ENCODE measurements at places on chromosomes 5 and 9.
A peak's percentile ranks its signal among the peaks of the same experiment; 100 is the strongest.

GRCh38 chr5:75551471-75551870 is 39.8 kb downstream of the POLK start:
- no peak for DNase-seq

GRCh38 chr5:150061538-150061995 is 24.8 kb downstream of the CSF1R start:
- DNase-seq = no peak

DNA sequence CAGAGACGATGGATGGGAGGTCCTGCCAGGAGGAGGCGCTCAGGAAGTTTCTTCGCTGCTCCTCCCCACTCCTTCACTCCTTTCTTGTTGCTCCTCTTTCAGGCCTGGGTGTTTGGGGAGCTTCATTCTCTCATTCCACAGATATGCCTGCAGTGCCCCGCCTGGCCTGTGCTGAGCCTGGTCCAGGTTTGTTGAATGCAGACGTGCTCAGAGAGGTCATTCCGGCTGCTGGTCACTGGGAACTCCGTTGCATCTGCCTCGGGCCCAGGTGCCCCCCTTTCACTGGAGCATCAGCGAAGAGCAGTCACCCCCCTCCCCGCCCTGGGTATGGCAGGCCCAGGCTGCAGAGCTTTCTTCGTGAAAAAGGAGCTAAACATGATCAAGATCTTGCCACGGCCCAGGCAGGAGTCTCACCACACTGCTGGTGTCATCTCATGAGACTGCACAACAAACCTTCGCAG is 15.5 kb downstream of the SURF6 start:
- peak; percentile 39 for DNase-seq

DNA sequence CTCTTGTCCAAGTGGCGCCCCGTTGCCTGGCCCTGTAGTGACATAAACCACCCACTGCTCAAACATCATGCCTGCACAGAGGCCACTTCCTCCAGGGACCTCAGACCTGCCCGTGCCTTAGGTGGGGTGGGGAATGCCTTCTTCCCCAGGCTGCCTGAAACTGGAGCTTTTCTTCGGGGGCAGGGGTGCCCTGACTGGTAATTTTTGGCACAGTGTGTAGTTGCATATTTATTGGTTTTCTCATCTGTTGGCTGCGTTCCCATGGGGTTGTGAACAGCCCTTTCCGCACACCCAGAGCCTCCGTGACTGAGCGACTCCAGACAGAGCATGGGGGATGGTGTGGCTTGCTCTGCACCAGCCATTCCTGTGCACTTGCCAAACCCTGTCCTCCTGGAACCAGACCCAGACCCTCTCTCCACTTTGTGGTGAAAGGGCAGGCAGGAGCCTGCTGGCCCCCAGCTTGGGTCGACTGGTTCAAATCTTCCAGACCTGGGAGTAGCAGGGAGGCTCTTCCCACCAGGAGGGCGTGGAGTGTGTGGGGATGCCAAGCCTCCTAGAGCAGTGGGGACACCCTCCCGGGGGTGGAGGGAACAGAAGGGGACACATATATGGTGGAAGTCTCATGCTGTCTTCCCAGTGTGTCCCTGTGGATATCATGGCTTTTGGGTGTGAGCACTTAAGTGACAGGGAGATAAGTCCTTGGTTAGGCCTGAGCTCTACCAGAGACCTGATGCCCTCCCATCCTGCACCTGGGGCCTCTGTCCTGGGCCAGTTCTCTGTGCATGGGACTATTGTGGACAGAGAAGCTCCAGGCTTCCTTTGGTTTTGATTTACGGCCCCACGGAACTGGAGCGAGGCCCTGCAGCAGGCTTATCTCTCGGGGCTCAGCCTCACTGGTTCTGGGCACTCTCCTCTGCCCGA is 39.6 kb downstream of the WNK2 start:
- DNase-seq = peak; percentile 45

DNA sequence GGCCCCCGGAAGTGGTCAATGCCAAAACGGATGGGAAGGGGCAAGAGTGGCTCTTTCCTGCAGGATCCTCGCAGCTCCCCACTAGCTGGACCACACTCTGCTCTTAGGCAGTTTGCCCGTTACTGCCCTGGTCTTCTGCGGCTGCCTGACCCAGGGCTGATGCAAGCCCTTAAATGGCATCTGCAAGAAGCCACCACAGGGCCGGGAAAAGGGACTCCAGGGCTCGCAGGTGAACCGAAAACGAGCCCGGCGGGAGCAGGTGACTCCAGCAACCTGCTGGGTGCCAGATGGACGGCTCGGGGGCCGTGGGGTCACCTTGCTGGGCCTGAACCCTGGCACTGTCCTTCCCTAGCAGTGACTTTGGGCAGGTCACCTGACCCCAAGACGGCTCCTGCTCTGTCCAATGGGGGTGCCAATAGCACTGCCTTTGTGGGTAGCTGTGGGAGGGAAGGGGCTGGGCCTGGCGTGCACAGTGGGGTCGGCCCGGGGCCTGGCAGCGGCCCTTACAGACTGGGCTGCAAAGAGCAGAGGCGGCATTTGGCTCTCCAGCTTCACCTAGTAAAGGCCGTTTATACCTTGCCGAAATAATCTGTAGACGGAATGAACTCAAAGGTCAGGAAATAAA is 1.3 kb downstream of the TMEM250 start:
- no peak for DNase-seq

GRCh38 chr5:163306421-163306820 is 131.0 kb upstream of the CCNG1 start:
- DNase-seq = peak; percentile 2

DNA sequence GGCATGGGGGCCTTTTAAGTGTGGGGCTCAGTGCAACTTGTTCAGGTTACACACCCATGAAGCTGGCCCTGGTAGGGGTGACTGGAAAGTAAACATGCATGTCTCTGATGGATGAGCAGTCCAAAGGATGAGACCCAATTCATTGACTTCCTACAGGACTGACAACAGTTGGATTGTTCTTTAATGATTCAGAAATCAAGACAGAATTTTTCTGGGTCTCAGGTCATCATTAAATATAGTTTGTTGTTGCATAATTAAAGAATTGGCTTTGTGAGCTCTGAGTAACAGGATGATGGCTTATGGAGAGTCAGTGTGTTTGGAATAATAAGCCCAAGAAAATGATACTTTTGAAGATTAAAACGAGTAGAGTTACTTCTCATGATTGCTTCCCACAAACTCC is 604.2 kb upstream of the CLINT1 start:
- DNase-seq = no peak

DNA sequence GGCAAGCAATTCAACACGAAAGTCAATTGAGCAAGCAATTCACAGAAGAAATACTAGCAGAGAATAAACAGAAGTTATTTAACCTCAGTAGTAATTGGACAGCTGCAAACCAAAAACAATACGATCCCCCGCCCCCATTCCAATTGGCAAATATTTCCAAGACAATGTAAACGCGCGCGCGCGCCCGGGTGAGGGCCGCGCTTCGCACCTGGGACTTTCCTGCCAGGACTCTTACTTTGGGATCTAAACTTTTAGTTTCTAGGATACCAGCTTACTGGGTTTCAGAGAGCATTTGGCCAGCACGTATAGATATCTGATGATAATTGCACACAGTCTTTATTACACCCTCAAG is 8.6 kb downstream of the RUFY1 start:
- DNase-seq = peak; percentile 71

- DNase-seq = no peak
Observed at GRCh38 chr5:71895546-71895945, 176.5 kb downstream of the CARTPT start.

DNA sequence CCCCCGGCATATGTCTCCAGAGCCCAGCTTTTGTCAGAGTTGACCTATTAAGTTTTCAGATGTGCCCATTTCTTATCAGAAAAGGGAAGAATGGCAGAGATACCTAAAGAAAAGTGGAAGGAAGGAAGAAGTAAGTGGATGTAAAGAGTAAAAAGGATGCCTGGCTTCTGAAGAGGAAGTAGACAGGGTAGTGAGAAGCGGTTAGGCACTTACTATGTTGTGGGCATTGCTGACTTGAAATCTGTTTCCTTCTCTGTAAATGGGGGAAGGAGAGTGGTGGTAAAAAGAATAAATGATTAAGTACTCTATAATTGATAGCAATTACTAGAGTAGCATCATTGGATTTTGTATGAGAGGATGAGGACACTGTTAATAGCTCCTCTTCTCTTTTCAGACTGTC is 9.9 kb downstream of the ANP32B start:
- DNase-seq = no peak

GRCh38 chr5:155040984-155041653 is 27.6 kb downstream of the KIF4B start:
- no peak for DNase-seq

GRCh38 chr9:89716559-89716958 is 111.7 kb downstream of the GADD45G start:
- DNase-seq = no peak

GRCh38 chr5:153537207-153537606 is 46.7 kb downstream of the GRIA1 start:
- DNase-seq = no peak

DNA sequence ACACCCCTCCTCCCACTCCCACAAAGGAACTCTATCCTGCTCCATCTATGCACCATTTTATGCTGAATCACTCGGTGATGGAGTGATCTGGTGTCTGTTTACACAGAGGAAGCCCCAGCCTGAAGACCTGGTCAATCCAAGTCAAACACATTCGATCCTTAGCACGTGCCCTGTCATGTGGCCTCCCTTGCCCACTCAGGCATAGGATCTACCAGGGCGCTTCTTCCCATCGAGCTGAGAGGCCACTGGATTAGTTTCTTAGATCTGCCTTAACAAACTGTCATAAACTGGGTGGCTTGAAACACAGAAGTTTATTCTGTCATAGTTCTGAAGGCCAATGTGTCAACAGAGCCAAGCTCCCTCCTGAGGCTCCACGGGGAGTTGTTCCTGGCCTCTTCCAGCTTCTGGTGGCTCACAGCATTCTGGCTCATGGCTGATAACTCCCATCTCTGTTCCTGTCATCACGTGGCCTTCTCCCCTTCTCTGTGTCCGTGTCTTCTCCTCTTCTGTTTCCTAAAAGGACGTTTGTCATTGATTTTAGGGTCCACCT is 34.2 kb downstream of the FOXI1 start:
- DNase-seq = no peak

DNA sequence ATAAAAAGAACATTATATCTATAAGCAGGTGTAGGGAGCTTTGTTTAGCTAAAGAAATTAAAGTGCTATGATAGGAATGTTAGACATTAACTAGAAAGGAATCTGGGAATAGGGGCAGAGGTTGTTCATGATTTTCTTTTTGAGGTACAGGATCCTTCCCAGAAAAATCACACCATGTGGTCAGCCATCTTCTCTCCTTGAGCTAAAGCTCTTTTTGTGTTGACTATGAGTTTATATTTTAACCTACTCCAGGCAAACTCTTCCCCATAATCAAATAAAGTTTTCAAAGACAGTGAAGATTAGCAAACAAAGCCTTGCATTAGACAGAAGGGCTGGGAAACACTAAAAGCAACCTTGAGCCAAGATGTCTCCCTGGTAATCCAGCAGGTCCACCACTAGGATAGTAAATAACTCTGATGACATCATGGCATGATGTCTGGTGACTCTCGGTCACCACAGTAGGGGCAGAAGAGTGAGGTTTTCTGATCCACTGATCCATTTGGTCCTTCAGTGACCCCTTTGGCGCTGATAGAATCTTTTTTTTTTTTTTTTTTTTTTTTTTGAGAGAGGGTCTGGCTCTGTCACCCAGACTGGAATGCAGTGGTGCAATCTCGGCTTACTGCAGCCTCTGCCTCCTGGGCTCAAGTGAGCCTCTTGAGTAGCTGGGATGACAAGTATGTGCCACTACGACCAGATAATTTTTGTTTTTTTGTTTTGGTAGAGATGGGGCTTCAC is 30.6 kb upstream of the IL6ST start:
- no peak for DNase-seq

DNA sequence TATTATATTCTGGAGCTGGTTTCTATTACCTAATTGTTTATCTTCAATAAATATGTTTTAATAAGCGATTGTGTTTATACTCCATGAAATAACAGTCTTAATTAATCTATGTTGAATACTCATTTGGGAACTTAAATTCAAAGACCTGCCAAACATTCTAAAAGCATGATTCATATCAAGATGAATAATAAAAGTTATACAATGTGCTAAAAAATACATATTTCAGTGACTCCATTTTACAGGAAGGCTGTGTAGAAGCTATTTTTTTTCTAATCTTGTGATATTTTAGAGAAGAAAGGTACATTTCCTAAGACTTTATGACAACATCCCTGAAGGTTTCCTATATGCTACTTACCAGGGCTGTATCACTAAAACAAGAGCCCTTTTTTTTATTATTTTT is 417.9 kb downstream of the NFIB start:
- DNase-seq = no peak

DNA sequence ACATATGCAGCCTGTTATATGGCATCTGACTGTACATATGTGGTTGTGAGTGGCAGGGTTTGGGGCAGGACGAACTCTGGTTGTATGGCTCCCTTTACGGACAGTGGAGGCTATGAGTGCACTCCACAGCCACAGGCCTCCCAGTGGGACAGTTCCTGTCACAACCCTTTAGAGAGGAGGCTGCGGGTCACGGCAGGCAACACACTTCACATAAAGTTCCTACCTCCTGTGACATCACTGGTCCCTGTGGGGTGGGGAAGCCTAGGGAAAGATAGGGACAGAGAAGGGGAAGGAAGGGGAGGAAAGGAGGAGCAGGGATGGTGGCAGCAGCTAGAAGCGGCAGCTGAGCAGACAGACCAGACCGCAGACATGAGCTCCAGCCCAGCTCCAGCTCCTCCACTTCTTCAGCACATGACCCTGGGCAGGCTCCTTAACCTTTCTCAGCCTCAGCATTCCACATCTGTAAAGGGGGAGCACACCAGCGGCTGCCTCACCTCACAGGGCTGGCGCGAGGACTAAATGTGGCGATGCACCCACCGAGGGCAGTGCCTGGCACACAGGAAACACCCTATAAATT is 27.4 kb upstream of the CORO2A start:
- no peak for DNase-seq

- no peak for DNase-seq
Observed at GRCh38 chr5:115274584-115274983, 11.9 kb upstream of the PGGT1B start.

DNA sequence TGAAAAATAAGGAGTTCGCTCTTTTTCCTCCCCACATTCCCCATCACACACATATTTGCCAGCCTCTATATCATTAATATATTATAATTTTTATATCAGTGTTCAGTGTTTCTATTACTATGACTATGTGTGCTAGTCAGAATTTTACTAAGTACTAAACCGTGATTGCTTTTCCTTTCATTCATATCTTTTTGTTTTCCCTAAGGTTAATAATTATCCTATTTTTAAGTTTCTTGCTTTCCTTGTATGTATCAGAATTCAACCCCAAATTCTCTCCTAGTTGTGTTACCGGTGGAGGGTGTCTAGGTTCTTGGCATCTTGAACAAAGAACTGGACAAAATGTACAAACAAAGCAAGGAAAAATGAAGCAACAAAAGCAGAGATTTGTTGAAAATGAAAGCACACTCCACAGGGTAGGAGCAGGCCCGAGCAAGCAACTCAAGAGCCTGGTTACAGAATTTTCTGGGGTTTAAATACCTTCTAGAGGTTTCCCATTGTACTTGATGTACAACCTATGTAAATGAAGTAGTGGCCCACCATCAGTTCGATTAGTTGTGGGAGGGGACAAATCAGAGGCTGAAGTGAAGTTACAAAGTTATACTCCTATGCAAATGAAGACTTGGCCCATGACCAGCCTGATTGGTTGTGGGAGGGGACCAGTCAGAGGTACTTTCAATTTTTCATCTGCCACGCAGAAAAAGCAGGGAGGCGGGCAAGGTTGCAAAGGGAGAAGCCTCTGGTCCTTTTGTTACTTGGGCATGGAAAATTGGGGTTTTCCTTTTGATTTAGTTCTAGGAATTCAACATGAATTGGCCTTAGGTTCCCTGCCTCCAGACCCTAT is 43.8 kb downstream of the KIAA1191 start:
- no peak for DNase-seq

GRCh38 chr9:128102861-128103588 is 24.5 kb downstream of the PTGES2 start:
- peak; percentile 74 for DNase-seq

- DNase-seq = no peak
Observed at GRCh38 chr5:4254736-4255135, 659.1 kb downstream of the IRX1 start.

Measured in kidney (tissue), 22 donors.